ENCODE measurements at places on chromosomes 5 and 9. TPM values are rescaled to one million over a fixed set of nuclear protein-coding genes. Genes with fewer than 3 reads are reported as not detected.

- no peak for DNase-seq
These were observed 34.4 kb downstream of the RASA1 start for GRCh38 chr5:87302061-87302460.

DNA sequence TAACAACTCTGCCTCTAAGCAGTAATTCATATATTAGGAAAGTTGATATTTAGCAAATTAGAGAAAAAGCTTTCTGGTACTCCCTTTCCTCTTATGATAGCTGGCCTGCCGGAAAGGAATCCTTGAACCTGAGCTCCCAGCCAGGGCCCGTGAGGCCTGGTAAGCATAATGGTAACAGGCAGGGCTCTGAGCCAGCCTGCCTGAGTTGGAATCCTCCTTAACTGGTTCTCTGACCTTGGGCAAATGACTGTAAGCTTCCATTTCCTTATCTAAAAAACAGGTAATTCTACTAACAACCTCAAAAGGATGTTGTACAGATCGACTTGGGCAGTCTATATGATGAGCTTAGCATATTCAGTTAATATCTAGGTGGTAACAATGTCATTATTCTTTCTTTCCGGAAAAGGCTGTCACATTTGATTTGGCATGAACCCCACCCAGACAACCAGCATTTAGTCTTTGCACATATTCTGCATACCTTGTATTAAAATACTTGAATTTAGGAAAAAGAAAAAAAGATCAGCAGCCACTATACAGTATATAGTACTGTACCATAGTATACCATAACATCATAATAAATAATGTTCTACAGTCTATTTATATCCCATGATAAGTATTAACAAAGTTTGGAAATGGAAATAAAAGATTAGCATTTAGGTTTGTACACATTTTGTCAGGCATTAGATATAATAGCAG lies 55.7 kb upstream of the MAP3K1 start:
- DNase-seq: no peak

DNA sequence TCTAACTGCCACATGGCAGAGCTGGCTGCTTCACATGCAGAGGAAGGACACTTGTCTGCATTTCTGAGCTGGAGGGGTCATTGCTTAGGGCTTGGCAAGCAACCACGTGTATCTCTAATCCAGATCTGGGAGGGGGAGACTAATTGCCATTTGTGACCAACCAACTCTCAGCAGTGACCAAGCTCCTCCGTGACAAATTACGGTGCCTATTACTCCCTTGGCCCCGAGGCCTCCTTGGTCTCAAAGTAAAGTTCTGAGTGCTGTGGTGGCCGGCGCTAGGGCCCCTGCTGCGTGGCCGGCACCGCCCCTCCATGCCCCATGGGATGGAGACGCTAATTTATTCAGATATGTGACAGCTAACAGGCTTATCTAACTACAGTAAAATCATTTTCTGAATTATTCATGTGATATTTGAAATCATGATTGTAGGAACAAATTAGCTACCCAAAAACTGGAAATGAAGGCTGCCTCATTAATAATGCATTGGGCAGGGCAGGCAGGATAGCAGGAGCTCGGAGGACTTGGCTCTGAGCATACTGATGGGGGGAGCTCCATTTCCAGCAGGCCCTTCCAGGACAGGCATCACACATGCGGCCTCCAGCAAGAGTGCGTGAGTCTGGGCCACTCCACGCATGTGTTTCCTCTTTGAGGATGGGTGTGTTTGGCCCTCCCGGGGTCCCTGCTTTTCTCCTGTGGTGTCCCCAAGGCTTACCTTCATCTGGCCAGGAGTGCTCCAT lies 67.7 kb downstream of the C5orf15 start:
- DNase-seq: no peak

DNA sequence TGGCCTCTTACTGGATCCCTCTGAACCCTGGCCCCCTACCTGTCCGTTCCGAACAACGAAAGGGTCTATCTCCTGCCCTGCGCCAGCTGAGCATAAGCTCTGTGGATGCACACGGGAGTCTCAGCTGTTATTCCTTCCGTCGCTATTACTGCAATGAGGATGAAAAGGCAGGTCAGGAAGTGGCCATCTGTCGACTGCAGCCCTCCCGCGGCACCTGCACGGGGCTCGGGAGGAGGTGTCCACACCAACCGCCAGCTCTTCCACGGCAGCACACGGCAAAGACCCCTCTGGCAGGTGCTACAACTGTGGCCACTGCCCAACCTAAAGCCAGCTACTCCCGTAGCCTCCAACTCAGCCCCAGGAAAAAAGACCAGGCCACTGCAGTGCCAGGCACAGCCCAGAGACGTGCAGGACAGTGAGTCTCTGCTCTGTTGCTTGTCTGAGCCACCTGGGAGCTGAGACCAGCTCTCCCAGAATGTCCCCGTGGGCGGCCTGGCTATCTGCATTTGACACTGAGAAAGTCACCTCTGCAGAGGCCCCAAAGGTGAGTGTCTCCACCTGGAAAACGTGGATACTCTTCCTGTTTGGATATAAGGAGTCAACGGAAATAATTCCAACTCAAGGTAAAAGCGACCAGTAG lies 19.1 kb downstream of the CAMSAP1 start:
- DNase-seq: no peak

DNA sequence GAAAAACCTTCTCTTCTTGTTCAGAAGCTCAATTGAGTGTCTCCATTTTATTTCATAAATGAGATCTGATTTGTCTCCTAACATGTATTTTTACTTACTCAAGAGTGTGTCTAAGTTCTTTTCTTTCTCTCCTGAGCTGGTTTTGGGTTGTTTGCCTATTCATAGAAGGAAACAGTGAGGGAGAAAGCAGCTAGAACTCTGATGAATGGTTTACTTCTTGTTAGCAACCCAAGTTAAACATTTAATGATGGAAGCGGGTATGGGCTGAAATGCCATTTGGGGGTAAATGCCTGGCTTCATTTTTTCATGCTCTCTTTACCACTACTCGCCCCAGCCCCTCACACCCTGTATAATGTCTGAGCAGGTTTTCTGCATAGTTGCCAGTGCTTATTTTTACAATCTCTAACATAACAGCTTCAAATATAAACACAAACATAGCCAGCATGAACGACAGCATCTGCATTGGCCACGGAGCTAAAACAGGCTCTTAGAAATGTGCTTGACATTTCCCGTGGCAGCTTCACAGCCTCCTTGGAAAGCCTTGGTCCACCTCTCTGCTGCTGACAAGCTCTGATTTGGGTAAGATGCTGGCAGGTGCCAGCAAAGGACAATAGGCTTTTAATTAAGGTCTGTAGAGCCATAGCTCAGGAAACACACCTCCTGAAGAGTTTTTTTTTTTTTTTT lies 321.1 kb downstream of the ARHGEF28 start:
- no peak for DNase-seq

GRCh38 chr9:14670718-14671117 lies 22.5 kb downstream of the ZDHHC21 start:
- DNase-seq: no peak

DNA sequence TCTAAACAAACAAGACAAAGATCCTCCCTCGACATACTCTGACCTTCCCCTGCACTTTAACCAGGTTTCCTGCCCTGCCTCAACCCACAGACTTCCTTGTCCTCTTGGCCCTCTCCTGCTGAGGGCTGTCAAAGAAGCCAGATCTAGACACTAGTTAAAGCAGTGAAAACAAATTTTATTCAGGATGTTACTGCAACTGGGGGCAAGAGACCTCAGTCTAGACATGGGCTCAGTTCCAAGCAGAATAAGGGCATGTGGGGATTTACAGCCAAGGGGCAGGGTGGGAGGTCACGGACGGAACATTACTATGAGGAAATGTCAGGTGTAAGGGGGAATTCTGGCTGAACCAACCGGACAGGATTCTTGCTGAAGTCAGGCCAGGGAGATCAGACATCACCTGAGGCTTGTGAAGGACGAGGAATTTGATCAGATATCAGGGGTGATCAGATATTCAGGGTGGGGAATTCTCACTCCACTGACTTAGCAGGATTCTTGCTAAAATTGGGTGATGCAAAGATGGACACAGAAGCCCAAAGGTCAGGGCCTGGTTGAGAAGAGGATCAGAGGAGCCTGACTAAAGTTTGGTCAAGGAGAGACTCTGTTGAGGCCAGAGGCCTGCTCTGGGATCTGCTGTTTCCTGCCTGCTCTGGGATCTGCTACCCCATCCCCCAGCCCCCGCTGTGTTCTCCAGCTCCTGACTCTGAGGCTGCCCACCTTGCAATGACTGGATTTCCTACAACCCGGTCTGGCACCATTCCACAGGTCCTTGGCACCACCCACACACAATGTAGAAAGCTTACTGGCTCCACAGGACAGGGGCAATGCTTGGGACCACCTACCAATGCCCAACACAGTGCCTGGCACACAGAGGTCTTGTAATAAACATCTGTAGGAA lies 21.5 kb downstream of the GABBR2 start:
- DNase-seq: no peak

GRCh38 chr5:6281818-6282217 lies 96.5 kb downstream of the MED10 start:
- no peak for DNase-seq

DNA sequence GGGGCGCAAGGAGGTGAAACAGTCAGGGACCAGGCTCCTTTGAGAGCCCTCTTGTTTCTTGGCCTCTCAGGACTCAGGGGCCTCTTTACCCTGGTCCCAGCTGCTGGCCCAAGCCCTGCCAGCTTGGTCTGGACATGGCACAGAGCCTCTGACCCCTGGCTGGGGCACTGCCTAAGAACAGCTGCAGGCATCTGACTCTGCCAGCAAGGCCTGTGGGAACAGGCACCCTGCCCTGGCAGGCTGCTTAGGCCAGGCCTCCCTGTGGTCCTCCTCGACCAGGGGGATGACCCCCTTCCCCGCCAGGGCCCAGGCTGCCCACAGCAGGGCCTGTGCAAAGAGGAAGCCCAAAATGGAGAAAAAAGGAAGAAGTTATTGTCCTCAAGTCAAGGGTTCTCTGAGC lies 25.5 kb downstream of the OLFML2A start:
- DNase-seq: peak; percentile 81

DNA sequence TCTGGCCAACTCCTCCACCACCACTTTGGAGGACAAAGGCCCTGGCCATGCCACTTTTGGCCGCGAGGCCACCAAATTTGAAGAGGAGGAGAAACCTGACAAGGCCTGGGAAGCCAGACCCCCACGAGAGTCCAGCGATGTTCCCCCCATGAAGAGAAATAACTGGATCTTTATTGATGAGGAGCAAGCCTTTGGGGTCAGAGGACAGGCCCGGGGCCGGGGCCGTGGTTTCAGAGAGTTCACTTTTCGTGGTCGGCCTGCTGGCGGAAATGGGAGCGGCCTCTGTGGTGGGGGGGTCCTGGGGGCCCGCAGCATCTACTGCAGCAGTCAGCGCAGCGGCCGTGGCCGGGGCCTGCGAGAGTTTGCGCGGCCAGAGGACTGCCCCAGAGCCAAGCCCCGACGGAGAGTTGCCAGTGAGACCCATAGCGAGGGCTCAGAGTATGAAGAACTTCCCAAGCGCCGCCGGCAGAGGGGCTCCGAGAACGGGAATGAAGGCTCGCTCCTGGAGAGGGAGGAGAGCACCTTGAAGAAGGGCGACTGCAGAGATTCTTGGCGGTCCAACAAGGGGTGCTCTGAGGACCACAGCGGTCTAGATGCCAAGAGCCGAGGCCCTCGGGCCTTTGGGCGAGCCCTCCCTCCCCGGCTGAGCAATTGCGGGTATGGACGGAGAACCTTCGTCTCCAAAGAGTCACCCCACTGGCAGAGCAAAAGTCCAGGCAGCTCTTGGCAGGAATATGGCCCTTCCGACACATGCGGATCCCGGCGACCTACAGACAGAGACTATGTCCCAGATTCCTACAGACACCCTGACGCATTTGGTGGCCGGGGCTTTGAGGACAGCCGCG lies 27.4 kb upstream of the POMT1 start:
- DNase-seq: no peak

- DNase-seq: no peak
These were observed 39.9 kb upstream of the GRIN3A start for GRCh38 chr9:101778332-101778731.

DNA sequence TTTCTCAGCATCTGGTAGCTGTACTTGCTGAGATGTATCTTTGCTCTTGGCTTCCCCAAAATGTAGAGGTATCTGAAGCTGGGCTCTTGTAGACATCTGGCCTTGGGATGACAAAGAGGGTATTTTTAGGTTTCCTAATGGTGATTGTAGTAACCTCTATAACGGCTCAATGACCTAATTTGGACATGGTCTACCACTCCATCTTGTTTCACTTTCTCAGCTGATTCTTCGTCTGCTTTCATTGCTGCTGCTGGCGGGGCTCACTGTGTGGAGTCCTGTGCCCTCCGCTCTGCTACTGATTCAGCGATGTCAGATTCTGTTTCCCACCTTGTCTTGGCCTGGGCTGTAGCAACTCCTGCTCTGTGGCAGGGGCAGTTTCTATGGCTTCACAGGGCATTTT lies 12.7 kb upstream of the MARCHF11 start:
- DNase-seq: no peak

The OLFML2A gene
- 0.20 TPM for total RNA-seq

The TEX48 gene
- not detected for total RNA-seq

The ATP6V0E1 gene
- total RNA-seq: 325 TPM

The STOM gene
- total RNA-seq: 108 TPM

The TCF7 gene
- 8.9 TPM for total RNA-seq

The COL23A1 gene
- total RNA-seq: 89.5 TPM

The PRRX2 gene
- 20.1 TPM for total RNA-seq

The FRMD3 gene
- total RNA-seq: 1.1 TPM

The CD72 gene
- total RNA-seq: 0.47 TPM

The GARIN3 gene
- not detected for total RNA-seq

The FAM78A gene
- 0.64 TPM for total RNA-seq

All from MG63 (cell line).